SK-N-MC (cell line): ENCODE measurements at places on chromosomes 13 and 19.

- no peak for DNase-seq
Observed at GRCh38 chr13:49802426-49802825, 9.9 kb upstream of the KPNA3 start.

DNA sequence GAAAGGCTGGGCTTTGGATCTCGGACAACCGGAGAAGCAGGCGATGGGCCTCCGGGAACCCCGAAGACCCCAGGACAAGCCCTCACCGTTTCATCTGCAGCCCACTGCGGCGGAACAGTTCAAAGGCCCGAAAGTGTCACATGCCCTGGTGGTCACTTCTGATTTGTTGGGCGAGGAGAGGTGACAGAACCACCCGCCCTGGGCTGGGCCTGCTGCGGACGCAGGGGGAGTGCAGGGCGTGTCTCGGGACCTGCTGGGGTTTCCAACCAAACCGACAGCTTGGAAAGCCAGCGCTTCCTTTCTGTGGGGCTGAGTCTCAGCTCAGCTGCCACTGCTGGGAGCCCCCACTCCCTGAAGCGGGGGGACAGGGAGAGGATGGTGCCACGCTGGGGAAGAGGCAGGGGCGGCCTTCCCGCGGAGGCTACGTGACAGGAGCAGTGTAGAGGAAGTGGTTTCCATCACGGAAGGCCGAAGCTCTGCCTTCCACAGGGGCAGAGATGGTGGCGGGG is 22.8 kb upstream of the ZBTB7A start:
- no peak for DNase-seq

DNA sequence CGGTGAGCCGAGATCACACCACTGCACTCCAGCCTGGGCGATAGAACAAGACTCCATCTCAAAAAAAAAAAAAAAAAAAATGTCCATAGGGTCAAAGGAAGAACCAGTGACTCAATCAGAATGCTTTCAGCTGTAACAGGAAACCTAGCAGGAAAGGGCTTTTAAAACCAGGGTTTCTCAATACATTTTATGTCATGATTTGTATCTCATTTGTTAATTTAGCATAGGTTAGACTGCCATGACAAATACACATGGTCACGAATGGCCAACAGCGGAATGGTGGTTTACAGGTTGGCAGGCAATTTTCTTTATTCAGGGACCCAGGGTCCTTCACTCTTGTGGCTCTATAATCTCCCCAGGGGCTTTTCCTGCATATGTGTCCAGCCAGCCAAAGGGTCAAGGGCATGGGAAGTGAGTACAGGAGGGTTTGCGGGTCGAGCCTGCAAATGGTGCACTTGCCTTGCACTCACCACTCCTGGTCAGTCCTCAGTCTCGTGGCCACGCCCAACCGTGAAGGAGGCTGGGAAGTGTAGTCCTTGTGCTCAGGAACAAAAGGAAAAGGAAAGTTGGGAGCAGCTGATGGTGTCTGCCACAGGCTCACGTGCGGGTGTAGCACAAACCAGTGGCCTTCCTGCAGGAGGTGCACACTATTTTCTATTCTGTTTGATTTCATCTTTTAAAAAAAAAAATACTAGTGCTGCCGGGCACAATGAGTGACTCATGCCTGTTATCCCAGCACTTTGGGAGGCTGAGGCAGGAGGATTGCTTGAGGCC is 14.8 kb downstream of the DHX34 start:
- DNase-seq = no peak

GRCh38 chr19:28020619-28021258 is 1192.2 kb downstream of the UQCRFS1 start:
- DNase-seq = no peak

DNA sequence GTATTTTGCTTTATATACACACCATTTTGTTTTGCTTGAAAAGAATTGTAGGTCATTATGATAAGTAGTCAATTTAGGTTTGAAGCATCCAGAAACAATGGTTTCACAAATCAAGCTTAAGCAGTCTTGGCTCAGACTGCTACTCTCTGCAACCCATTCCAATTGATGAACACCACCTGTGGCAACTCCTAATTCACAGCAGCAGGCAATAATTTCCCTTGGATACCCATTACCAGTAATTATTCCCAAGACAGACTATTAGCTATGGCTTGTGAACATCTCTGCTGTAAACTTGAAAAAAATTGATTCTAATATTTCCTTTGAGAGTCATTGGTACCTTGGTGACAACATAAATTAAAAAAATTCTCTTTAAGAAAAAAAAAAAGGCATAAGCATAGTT is 299.3 kb upstream of the SLITRK6 start:
- DNase-seq = no peak

DNA sequence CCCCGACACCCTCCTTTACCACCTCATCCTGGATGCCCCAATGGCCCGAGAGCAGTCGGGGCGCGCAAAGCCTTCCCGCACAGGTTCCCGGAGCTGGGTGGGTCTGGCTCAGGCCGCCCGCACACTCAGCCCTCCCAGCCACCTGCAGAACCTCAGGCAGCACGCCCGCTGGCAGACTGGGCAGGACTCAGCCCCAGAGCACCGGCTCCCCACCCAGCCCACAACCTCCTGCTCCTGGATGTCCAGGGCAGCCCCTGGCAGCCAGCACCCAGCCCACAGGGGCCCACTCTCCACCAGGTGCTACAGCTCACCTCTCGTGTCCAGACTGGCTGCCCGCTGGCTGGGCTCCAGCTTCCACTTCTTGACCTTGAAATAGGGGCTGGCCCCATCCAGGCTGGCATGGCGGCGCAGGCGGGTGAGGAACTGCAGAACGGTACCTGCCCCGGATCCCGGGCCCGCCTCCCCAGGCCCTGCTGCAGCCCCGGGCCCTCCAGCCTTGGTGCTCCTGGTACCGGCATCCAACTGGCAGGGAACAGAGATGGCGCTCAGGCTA is 4.6 kb downstream of the CBARP start:
- DNase-seq = no peak

- no peak for DNase-seq
Observed at GRCh38 chr19:41863209-41863931, 3.3 kb downstream of the RPS19 start.

DNA sequence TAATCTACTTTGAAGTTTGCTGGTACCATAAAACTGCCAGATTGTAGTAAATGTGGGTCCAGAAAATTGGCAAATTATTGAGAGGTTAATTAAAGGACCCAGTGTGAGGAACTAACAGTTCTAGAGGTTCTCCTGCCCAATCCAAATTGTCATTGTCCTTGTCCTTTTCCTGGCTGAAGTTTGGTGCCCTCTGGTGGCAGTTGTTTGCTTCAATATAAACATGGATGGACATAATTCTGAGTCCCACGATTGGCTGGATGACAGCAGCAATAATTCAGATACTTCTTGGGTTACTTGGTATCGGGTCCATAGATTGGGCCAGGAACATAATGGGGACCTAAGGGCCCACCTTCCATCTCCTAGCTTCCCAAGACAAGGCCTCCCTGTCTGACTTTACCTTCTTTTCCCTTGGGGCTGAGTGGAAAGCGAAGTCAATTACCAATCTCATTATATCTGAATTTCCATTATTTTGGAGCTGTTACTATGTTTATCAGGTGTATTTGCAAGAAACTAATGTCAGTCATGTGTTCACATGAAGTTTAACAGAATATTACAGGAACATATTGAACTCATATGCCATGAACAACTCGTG is 33.8 kb upstream of the GARRE1 start:
- no peak for DNase-seq

GRCh38 chr13:69199664-69200063 is 908.0 kb upstream of the ATXN8OS start:
- DNase-seq = no peak

- no peak for DNase-seq
Observed at GRCh38 chr19:45676851-45677263, 8.8 kb downstream of the GIPR start.

- DNase-seq = peak; percentile 14
Observed at GRCh38 chr13:38872693-38873092, 117.9 kb downstream of the STOML3 start.

DNA sequence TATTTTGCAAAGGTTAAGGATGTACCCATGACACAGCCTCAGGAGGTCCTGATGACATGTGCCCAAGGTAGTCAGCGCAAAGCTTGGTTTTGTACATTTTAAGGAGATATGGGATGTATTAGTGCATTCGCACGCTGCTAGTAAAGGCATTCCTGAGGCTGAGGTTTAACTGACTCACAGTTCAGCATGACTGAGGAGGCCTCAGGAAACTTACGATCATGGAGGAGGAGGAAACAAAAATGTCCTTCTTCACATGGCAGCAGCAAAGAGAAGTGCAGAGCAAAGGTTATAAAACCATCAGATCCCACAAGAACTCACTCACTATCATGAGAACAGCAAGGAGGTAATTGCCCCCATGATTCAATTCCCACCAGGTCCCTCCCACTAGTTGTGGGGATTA is 1017.4 kb downstream of the EFNB2 start:
- no peak for DNase-seq

DNA sequence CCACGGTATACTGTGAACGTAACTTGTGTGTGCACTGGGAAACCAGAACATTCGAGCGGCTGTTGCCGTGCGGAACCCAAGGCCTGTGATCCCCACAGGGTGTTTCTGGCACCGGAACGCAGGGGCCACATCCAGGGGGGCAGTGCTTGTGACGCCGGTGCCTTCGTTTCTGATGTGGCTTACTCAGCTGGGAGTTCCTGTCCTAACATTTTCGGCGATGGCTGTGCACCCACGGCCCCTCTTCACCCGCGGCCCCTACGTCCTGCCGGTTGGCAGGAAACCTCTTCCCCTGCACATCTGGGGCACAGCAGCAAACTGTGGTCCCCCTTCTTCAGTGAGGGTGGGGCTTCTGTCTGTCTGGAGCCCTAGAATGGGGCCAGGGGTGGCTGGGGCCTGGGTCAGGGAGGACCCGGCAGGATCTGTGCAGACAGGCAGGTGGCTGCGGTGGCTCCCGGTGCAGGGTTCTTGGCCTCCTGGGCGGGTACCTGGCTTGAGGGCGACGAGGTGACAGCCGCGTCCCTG is 26.2 kb downstream of the CSNK1G2 start:
- no peak for DNase-seq

DNA sequence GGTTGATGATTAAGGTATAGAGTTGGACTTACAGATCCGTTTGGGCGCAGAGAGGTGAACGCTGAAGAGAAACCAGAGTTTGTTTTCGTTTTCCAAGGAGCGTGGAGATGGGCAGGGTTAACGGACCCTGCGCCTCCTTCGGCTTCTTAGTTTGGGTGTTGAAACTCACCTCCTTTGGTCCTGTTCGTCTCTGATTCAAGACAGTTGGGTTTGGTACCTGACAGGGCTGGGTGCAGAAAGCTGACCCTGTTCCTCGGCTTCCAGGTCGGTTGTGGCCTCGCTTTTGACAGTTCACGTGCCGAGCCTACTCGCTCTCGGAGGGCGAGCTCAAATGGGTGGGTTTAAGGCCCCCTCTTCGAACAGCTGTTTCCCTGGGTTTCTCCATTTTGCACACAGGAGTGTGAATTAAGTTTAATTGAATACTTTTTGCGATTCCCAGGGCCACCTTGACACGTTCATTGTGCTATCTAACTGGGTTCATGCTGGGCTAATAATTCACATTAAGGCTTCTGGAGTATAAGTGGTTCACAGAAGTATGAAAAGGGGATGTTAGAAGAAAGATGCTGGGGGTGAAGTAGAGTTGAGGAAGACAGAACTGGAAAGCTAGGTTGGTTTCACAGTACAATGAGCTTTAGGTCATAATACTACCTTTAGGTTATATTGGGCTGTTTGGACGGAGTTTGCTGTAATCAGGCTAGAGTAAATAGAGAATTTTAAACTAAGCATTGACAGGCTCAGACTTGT is 638 bp downstream of the USPL1 start:
- no peak for DNase-seq

- no peak for DNase-seq
Observed at GRCh38 chr19:35112995-35113688, 2.5 kb upstream of the FXYD3 start.

DNA sequence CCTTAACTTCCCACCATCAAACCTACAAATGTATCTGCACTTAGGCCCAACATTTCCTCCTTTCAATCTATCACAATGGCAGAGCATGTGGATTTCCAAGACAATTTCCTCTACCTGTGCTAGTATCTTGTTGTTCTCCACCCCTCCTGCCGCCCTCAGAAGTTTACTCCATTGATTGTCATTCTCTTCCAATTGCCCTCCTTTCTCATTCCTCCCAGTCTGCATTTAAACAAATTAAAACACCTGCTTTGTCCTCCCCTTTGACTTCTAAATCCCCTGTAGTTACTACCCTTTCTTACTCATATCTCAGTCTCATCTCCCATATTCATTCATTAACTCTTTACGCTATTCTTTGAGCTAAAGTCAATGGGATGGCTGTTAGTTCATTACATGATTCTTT is 370.6 kb downstream of the DIAPH3 start:
- no peak for DNase-seq

DNA sequence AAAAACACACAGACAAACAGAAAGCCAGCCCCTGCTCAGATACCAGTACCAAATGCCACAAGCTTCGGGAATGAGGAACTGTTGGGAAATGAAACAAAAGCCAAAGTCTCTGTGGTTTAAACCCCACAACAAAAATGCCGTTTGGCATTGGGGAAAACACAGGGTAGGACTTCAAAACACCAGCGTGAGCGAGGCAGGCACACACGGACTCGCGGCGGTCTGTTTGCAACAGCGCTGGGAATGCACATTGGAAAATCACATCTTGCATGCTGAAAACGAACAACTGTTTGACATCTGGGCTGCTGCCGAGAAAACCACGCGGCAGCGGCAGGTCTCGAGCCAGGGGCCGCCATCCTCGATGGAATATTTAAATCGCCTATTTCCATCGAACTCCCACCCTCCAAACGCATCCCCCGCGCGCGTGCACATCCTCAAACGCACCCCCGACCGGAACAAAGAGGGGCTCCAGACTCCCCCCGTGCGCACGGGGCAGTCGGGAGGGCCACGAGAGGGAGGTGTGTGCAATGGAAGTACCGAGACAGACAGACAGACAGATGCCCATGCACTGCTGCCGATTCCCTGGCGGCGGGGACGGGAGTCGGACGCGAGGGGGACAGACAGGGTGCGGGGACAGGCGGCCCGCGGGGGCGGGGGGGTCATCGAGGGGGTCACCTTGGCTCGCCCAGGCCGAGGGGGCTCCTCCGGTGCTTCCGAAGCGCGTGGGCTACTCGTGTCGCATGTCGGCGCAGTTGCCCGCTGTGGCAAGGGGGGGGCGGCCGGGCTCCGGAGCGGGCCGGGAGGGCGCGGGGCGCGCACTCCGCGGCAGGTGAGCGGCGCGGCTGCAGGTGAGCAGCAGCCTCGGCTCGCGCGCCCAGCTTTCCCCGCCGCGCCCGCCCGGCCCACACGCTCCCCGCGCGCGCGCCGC is at the start of gene GPR12:
GPR12 (minus strand) TSS at position 880 of the 925 bp plus-strand sequence. CDS start 959 bp downstream, outside the sequence.
- DNase-seq = no peak

GRCh38 chr19:20325151-20325550 is 158.1 kb downstream of the ZNF486 start:
- DNase-seq = no peak

GRCh38 chr13:69496981-69497380 is 610.6 kb upstream of the ATXN8OS start:
- DNase-seq = no peak

DNA sequence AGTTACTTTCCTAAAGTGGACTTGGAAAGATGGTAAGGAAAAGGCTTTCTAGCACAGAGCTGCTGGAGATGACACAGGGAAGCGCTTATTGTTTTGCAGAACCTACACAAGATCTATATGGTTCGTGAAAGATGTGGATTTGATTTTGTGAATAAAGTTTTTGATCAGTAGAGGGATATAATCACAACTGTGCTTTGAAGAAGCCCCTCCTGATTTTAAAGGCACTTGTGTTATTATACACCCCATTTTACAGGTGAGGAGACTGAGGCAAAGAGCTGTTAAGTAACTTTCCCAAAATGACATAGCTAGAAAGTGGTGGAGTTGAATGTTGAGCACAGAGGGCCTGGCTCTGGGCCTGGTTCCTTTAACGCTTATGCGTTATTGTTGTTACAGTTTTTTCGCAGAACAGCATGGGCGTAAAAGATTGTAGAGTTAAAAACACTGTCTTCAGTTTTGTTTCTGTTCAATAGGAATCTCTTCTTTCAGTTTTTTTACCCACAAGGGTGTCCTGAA is 1.4 kb downstream of the TDRD3 start:
- DNase-seq = no peak
